ENCODE measurements at places on chromosomes 2 and 18.

GRCh38 chr18:76416911-76417310 is 78.1 kb downstream of the ZNF516 start:
- no peak for DNase-seq

GRCh38 chr18:56076723-56077122 is 488.7 kb upstream of the TCF4 start:
- DNase-seq = no peak

- no peak for DNase-seq
These were observed 124.7 kb upstream of the ARL5A start for GRCh38 chr2:151952691-151953456.

GRCh38 chr2:103960951-103961350 is 893.0 kb upstream of the POU3F3 start:
- DNase-seq = no peak

DNA sequence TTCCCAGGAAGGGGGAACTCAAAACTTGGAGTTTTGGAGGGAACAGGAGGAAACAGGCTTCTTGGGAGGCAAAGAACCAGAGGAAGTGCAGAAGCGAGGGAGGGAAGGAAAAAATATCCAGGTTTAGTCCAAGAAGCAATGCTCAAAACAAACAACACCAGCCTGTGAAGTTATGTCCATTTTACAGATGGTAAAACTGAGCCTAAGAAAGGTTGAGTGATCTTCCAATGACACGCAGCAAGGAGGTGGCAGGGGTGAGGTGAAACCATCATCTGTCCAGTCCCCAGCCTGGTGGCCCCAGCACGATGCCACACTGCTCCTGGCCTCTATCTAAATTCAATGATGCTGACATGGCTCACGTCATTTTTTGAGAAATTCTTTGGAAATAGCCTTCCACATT is 10.8 kb downstream of the DNMT3A start:
- DNase-seq = no peak

- no peak for DNase-seq
These were observed 80.1 kb downstream of the XDH start for GRCh38 chr2:31334311-31335026.

DNA sequence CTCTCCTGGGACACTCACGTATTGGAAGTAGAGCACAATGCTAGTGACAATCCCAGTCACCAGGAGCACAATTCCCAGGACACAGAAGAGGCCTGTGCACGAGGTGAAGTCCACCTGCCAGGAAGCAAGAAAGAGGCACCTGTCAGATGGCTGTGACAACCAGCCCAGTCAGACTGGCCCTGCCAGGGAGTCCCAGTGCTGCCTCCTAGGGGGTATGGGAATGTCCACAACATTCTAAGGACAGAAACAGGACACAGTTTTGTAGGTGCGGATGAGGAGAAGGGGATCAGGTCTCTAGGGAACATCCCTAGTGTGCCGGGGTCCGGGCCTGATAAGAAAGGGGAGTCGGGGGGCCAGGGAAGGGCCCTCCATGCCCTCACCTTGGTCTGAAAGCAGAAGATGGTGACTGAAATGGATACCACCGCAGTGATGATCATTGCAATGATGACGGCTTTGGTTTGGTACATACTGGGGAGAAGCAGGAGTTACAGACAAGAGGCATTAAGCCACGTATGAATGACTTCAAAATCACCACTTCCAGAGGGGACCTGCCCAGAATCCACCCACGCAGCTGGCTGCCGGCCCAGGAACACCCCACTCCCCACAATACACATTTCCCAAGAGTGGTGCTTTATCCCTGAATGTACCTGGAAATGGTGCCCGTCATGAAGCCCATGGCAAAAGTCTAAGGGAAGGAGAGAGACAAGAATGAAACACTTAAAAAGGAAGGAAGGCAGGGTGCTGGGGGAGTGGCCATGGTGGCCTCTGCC is 6.9 kb downstream of the PNKD start:
- DNase-seq = no peak

- DNase-seq = no peak
These were observed 7.7 kb downstream of the CYP1B1 start for GRCh38 chr2:38068234-38068633.

GRCh38 chr2:128402911-128403670 is 84.4 kb upstream of the HS6ST1 start:
- DNase-seq = no peak

DNA sequence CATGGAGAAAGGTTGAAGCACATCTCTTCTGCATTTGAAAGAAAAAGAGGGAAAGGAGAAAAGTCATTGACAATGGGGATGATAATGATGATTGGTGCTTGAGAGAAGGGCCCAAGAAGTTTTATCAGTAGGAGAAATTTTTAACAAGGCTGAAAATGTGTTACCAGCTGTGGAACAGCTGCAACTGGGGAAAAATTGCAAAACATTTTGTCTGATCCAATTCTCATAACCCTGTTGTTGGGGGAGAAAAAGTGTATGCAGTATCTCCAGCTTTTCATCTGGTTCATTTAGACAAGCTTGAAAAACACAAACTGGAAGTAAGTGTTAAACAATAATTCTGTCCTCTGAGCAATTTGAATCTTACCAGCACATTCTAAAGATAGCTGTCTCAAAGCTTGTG is 92.7 kb downstream of the CSRNP3 start:
- no peak for DNase-seq
